ENCODE measurements at places on chromosomes 16 and 17. TPM values are rescaled to one million over a fixed set of nuclear protein-coding genes. Genes with fewer than 3 reads are reported as not detected.

GRCh38 chr17:70127221-70127873 lies 42.0 kb upstream of the KCNJ2 start:
- no peak for DNase-seq

GRCh38 chr16:80200079-80200478 lies 340.7 kb upstream of the DYNLRB2 start:
- no peak for DNase-seq

GRCh38 chr17:6019959-6020358 lies 50.2 kb upstream of the WSCD1 start:
- DNase-seq, result no peak

DNA sequence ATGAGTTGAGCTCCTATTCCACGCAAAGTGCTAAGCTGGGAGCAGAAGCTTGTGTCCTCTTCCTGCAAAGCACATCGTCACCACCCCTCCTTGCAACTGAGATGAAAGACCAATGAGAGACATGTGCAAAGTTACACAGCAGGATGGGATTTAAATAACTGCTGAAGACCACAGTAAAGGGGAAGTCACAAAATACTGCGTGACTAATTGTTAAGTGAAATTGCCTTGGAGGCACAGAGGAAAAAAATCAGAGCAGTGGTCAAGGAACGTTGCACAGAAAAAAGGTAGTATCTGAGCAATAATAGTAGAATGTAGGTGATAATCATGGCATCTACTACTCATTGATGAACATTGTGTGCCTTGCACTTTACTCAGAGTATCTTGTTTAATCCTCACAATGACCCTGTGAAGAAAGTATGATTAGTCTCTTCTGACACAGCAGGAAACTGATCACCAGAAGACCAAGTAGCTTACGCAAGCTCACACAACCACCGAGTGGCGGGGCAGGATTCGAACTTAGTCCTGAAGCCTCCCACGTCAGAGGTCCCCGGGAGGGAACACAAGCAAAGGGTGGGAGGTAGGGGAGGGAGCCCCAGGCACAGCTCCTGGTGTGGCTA lies 15.4 kb upstream of the MYO18A start:
- no peak for DNase-seq

DNA sequence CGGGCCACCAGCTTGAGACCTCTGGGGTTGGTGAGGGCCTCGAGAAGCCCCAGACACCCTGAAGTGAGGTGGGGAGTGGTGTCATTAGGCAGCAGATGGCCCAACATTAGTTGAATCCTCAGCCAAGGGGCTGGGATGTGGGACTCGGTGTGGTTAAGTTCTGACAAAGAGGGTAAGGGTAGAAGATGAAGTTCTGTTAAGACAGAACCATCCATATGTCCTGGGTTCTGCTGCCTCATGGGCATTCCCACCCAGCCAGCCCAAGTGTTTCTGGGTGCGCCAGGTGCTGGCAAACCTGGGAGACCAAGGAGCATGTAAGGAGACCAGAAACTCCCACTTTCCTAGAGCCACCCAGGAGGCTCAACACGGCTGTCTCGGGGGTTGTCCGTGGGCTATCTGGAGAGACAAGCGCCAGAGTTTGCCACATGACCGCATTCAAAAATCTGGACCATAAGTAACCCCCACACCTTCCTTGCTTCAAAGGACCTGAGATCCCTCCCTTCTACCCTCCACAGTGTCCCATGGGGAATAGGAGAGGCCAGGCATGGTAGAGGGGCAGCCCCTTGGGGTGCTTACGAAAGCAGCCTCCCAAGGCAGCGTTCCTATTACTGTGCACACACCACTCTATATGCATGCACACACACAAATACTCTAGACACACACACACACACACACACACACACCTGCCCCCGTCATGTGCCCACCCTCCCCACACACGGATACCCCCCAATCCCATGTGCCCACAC lies 128.7 kb downstream of the C16orf78 start:
- no peak for DNase-seq

EVPLL gene
- not detected for total RNA-seq

NPIPA8 gene
- total RNA-seq, result not detected

DNA sequence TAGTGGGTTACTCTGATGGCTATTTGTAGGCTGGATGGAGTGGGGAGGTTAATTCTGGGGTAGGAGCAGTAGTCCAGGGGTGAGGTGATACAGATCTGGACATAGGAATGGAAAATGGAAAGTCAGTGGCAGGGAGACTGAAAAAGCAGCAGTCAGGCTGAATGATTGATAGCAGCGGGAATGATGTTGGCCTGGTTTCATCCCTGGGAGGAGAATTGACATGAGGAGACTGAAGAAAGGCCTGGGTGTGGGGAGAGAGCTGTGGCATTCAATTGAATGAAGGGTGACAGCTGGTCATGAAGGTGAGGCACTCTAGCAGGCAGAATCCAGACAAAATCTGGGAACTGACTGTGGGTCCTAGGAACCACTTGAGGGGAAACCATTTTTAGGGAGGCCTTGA lies 34.7 kb upstream of the CLEC18A start:
- no peak for DNase-seq

- peak; percentile 73 for DNase-seq
Measured at GRCh38 chr17:82781894-82782274, 30.0 kb downstream of the TBCD start.

- peak; percentile 57 for DNase-seq
Measured at GRCh38 chr16:89115216-89115861, 21.7 kb downstream of the ACSF3 start.

CD7 gene
- total RNA-seq, result not detected

GRCh38 chr17:4945944-4946280 lies 2.4 kb downstream of the PFN1 start:
- no peak for DNase-seq
